Smooth muscle cell of bladder (primary cell): ENCODE measurements at places on chromosomes 7 and 10. TPM values are rescaled to one million over a fixed set of nuclear protein-coding genes. Genes with fewer than 3 reads are reported as not detected.

AZGP1 gene
- total RNA-seq = 0.09 TPM in 1 of 2 replicates, not detected in the other

ARMS2 gene
- total RNA-seq = not detected in 2 replicates

CDNF gene
- total RNA-seq = 1.1 and 2.2 TPM in 2 replicates

ECHDC3 gene
- total RNA-seq = 1.6 and 4.4 TPM in 2 replicates

ZNF365 gene
- total RNA-seq = 2.8 and 3.5 TPM in 2 replicates

CALML5 gene
- not detected in 2 replicates for total RNA-seq

DHTKD1 gene
- 20.5 and 30.4 TPM in 2 replicates for total RNA-seq

TMEM236 gene
- total RNA-seq = under 0.01 TPM in 2 replicates
